ENCODE measurements at places on chromosomes 3 and 15.

- DNase-seq: no peak
Measured at GRCh38 chr3:37467761-37468160, 293.4 kb upstream of the LRRFIP2 start.

GRCh38 chr15:70031713-70032112 lies 66.0 kb downstream of the TLE3 start:
- no peak for DNase-seq

DNA sequence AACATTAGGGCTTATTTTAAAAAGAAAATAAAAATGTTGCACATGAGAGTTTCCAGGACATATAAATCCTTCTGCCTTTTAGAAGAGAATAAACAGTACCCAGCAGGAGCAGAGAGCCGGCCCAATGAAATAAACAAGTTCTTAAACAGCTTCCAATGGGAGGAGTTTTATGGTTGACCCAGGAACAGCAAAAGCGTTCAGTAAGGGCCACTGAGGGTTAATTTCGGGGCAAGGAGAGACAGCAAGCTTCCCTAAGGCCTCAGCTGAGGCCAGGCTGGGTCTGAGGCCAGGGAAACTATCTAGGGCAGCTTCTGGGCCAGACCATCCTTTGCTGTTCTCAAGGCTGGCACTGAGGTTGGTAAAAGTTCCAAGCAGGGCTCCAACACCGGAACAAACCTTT lies 3.4 kb downstream of the PDZRN3 start:
- no peak for DNase-seq

GRCh38 chr15:67880651-67881182 lies 40.9 kb upstream of the RNU6-1 start:
- DNase-seq: no peak

DNA sequence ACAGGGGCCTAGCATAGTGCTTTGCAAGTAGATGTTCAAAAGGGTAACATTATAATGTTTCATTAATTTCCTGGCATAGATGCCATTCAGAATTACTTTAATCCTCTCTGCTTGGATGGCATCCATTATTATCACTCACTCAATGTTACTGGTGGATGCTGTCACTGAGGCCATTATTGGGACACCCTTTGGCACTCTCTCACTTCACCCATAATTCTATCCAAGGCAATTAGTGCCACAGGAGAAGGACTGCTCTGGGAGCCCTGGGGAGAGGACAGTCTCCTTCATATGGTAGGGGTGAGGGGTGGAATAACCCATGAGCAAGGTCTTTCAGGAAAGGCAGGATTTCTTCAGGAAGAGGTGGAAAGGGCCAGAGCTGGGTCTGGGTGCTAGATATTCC lies 28.7 kb upstream of the SLC28A1 start:
- no peak for DNase-seq
